ENCODE measurements at places on chromosomes 2 and 18.
A peak's percentile ranks its signal among the peaks of the same experiment; 100 is the strongest.

GRCh38 chr2:157245846-157246764, 11.4 kb upstream of the GALNT5 start:
- DNase-seq = no peak

- no peak for DNase-seq
These were observed 89.0 kb downstream of the ZNF521 start for GRCh38 chr18:25262920-25263319.

DNA sequence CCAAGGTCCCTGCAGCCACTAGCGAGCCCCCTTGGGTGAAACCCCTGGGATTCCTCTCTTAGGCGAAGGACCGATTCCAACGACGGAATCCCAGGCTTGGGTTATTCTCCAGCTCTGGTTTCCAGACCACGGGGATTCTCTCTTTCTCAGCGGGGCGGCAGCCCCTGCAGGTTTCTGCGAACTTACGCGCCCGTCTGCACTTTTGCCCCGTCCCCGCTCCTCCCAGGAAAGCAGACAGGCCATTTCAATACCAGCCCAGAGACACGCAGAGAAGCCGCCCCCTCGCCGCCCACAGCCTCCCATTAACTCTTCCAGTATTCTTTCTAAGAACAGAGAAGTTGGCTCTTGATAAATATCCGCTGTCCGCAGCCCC, 1.2 kb downstream of the CBLN2 start:
- no peak for DNase-seq

- DNase-seq = no peak
These were observed 244.5 kb upstream of the REG3G start for GRCh38 chr2:78780864-78781583.

DNA sequence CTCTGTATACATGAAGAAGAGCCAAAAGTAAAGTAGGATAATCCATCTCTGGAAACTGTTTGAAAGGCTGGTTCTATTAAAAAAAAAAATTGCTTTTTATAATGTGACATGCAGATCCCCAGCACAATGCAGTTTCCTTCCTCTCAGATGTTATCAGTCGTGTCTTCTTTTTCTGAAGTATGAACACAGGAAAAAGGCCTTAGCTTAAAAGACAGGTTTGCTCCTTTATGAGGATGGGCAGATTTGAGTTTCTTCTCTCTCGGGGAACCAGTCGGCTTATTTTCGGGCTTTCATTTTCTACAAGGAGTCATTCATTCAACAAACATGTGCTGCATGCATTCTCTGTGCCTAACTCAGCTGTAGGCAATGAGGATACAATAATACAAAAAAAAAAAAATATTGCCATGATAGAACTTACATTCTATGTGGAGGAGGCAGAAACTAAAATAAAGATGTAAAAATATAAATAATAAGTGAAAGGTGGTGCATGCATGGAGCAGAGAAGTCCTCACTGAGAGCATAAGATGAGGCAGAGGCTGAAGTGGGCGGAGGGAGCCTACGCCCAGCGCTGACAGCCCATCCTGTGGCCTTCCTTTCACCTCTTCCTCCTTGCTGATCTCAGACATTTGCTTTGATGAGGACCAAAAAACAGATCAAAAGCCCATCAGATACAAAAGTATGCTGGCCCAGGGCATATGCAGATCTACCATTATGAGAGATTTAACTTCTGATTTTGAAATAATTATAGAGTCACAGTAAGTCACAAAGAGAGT, at the start of gene CD226:
TSS of gene CD226 (minus strand) at position 513 of the 773 bp plus-strand sequence. CDS start at position 46, 467 bp downstream.
- DNase-seq = no peak

DNA sequence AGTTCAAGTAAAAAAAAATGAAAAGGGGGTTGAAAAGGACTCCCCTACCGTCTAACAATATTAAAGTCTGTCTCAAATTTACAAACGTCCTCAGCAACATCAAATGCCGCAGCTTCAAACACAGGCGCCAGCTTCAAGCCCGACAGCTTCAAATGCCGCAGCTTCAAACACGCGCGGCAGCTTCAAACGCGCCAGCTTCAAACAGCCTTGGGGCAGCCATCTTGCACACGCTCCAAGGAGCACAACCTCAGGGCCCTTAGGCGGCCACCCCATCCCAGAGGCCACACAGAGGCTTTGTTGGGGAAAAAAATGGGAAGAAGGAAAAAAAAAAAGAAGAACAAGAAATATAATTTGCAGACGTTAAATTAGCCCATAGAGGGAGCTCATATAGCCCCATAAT, 244.4 kb upstream of the VRK2 start:
- no peak for DNase-seq

DNA sequence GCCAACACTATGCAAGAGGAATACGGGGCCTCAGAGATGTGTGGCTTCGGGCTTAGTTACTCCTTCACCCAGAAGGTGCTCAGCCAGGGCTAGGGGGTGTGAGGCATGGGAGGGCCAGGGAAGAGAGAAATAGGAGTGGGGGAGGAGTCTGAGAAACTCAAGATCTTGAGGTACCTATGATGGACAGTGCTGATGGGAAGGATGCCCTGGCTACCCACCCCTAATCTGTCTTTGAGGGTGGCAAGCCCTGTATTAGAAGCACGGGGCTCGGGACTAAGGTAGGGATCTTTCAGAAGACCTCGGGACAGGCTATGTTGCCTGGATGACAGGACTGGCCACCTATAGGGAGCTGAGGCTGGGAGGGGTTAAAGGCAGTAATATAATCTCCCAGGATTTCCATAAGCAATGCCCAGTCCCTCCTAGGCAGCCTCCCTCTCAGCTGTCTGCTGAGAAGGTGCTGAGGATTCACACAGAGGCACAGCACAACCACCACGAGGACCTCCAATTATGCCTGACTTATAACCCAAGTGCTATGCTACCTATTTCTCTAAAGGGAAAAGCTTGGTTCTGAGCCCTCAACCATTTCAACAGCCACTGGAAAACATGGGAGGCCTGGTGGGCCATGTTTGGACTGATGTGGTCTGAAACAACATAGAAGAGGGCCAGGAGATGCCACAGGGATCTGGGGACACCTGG, 23.3 kb downstream of the MTHFD2 start:
- no peak for DNase-seq

- DNase-seq = no peak
These were observed 149.5 kb downstream of the FAM161A start for GRCh38 chr2:61704364-61704763.

DNA sequence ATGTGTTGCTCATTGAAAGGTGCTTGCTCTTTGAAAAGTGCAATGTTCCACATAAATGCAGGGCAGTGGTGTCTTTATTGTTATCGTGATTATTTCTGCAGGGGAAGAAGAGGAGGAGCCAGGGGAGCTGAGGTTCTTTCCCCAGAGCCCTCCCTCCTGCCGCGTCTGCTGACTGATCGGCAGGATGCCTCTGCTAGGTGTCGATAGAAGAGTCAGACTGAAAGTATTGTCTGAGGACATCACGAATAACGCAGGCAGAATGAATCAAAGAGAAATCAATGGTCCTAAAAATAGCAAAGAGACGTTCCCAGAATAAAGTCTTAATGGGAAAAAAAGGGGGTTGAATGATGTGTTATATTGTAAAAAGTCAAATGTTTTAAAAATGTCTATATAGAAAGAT, 47.4 kb upstream of the SIX3 start:
- DNase-seq = no peak

- DNase-seq = no peak
These were observed 359.8 kb upstream of the SETBP1 start for GRCh38 chr18:44320619-44321460.

GRCh38 chr2:160434254-160434948, 59.2 kb downstream of the RBMS1 start:
- no peak for DNase-seq

GRCh38 chr2:191566344-191566743, 111.6 kb upstream of the NABP1 start:
- peak; percentile 7 for DNase-seq

- DNase-seq = no peak
These were observed 20.1 kb downstream of the SLC66A3 start for GRCh38 chr2:11175293-11175795.

- no peak for DNase-seq
These were observed 150.3 kb downstream of the PLEKHA3 start for GRCh38 chr2:178630581-178630980.

- DNase-seq = no peak
These were observed 148.2 kb downstream of the PHLPP1 start for GRCh38 chr18:62863579-62864001.

DNA sequence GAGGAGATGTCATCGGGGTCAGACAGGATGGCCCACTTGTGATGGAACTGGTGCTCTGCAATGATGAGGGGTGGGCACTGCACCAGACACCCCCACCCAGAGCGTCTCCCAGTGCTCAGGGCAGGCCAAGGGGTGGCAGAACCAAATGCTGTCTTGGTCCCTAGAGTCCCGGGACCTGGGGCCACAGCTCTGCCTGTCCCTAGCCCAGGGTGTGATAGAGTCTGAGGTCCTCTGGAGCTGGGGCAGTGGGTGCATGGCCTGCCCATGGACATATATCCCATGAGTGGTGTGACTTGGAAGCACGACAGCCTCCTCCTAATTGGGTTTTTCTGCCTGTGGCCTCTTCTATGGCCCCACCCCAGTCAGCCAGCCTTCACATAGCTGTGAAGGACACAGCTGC, 6.7 kb upstream of the OTOF start:
- DNase-seq = no peak

DNA sequence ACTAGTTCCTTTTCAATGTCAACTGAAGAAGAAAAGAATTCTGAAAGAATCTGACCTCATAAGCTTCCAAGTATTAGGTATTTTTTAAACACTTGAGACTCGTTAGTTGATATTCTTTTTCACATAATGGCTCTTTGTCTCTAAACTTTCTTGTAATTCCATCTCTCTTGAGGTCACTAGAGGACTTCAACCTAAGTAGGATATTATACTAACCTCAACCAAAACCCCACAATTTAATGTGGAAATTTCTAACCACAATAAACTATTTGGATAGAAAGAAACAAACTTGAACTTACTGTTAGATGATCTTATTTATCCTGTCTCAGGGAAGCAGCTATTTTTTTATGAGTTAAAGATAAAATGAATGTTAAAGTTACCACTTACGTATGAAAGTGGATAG, 206.9 kb upstream of the FSIP2 start:
- no peak for DNase-seq

GRCh38 chr18:24054130-24054529, 39.6 kb downstream of the TTC39C start:
- DNase-seq = no peak

DNA sequence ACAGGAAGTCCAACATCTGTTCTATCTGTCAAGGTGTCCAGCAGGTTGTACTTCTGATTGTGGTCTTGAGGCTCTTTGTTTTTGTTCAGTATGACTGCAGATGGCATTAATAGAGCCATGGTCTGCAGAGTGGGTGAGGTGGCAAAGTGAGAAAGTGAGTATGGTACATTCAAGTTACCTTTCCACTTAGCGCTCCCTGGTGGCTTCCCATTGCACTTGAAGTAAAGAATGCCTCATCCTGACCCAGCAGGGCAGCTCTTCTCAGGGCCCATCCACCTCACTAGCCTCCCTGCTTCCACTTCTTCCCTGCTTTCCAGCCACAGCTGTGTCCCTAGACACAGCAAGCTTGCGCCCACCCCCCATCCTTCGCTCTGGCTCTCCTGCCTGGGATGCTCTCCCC, 148.0 kb upstream of the ALPP start:
- no peak for DNase-seq

- DNase-seq = no peak
These were observed 31.6 kb upstream of the NABP1 start for GRCh38 chr2:191646163-191646902.

GRCh38 chr18:9790261-9790660, 82.2 kb downstream of the RAB31 start:
- no peak for DNase-seq

DNA sequence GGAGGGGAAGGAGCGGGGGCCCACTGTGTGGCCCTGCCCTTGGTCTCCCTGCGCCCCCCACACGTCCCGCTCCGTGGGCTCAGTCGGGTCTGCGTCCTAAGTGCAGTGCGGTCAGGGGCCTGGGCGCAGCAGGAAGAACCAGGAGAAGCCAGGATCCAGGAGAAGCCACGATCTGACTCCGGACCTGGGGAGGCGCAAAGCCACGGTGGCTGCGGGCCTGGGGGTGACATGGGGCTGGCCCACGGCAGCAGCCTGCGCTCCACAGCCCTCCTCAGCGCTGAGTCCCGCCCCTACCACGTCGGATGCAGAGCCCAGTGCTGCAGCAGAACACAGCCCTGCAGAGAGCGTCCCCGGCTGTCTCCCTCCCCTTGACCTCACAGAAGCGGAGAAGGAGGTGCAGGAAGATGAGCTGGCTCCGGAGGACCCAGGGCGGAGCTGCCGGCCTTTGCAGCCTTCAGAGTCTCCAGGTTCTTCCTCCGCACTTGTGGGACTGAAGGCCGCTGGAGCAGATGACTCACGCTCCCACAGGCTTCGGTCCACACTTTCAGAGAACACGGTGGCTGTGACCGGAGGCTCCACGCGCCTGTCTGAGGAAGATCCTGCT, 589.2 kb upstream of the SALL3 start:
- DNase-seq = no peak

DNA sequence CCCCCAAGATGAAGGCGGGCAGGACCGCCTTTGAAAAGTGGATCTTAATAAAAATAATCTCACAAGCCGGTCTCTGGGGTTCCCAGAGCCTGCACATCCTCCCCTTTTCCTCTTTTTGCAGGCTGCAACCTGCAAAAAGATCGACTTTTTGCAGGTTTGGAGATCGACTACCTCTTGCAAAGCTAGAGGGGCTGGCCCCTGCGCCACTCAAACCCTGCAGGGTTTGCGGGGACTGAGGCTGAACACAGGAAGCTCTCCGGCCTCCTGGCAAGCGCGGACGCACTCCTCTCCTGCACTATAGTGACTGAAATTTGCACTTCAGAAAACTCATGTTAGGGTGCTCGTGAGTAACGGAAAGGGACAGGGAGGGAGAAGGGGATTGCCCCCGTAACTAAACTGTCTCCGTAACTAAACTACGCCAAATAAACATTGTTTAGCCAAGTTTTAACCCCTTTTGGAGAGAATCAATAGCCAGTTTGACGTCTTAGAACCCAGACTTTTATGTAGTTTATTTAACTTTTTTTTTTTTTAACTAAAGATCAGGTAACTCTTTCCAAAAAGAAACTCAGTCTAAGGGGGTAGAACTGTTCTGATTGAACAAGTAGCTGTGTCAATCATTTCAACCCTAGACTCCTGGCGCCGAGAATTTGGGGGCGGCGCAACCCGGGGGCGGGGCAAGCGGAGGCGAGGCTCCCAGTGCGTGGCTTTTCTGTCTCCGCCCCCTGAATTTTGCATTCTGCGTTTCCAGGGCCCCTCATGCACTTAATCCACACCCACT, 2.5 kb downstream of the IGFBP5 start:
- DNase-seq = peak; percentile 42

GRCh38 chr2:58237741-58238140, 3.4 kb downstream of the FANCL start:
- no peak for DNase-seq

DNA sequence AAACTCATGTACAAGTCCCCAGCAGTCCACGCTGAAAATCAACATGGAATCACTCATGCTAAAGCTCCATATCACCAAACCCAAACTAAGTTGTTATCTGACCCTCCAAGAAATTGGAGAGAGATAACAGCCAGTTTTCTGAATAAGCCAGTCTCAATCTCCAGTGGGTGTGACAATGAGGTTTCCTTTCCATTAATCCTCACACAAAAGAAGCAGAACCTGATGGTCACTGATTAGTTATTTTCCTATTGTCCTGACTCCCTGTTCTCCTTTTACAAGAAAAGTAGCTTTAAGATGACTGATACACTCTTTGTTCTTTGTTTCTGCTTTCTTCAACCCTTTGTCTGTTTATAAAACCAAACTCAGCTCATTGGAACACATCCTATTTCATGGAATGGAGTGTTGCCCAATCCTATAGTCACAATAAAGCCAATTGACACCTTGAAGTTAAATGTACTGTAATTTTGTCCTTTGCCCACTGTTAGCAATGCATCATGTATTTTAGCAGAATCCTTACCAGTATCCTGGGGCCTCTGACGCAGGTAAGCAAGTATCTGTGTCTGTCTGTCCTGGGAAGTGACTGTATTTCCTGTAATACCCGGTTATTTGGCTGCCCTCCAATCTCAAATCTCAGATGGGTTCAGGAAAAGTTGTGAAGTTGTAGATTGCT, 30.6 kb upstream of the SH3RF3 start:
- no peak for DNase-seq
